Activated T-cell treated with anti-CD3 and anti-CD28 coated beads, Interleukin-2, amount 50 U/mL, for 48 hours (primary cell): ENCODE measurements at places on chromosomes 11 and 22.
A peak's percentile ranks its signal among the peaks of the same experiment; 100 is the strongest.

GRCh38 chr11:13942971-13943381 lies 19.5 kb upstream of the SPON1 start:
- DNase-seq: no peak

DNA sequence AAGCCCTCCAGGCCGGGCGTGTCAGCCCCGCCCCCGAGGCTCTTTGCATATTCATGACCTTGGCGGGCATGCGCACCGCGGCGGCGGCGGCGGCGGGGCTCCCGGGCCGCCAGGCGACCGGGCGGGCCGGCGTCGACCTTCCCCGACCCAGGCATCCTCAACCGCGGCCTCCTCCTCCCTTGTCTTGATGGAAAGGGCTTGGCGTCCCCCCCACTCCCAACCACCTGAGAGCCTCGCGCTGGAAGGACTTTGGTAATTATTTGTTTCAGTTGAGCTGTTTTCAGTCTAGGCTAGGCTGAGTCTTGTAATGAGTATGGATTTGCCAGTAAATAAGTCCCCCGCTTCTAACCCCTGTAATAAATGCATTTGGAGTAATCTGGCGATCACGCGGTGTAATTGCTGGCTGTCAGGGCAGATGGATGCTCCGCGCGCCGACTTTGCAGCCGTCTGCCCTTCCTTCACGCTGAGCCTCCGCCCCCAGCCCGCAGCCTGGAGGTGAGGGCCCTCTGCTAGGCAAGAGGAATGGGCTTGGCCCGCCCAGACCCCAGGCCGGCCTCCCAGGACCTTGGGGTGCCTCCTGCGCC lies 25.2 kb downstream of the FLRT1 start:
- peak; percentile 71 for DNase-seq

DNA sequence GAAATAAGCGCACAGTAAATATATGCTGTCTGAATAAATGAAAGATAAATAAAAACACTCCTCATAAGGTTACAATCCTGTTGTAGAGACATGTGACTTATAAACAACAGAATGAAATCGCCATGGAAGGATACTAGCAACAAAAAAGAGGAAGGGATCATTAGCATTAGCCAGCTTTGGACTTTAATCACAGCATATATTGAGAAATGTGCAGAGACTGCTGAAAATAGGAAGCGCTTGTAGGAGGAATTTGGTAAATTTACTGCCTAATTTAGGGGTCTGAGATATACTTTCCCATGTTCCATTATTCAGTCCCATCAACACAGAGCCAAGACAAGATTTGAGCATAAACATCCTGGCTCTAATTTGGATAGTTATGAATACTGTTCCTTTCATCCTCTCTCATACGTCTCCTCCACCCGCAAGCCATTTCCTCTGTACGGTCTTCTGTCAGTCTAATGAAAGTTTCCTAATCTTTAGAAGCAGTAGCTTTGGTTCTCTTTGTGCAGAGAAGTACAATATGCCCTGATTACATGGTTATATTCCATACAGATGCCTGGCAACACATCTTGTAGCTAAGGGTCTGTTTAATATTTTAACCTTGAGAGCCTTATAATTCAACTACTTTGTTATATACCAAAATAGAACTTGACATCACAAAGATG lies 37.1 kb upstream of the AKIP1 start:
- no peak for DNase-seq

DNA sequence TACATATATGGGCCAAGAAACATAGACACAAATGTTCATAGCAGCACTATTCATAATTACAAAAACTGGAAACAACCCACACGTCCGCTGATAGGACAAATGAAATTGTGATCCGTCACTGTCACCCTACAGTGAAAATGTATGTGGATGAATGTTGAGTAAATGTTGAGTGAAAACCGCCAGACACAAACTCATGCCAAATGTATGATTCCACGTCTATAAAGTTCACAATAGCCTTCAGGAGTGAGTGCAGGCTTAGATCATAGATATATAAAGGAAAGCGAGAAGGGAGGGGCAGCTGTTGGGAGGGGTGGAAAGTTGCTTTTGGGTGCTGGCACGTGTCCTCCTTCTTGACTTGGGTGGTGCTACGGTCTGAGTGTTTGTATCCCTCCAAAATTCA lies 33.6 kb downstream of the DBX1 start:
- DNase-seq: no peak

DNA sequence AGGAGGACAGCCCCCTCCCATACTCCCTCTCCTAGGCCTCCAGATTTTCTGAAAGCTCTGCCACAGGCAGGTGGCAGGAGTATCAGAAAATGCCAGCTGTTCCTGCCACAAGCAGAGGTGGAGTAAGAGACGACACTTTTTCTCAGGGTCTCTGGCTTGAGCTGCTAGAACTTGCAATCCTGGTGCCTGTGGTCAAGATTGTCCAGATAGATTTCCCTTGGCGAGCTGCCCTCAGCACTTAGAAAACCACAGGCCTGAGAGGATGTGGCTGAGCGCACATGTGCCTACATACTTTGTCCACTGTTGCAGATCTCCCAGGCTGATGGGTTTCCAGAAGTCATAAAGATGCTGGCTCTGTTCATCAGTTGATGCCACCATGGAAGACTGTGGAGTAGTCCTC lies 65.7 kb upstream of the NAV2 start:
- no peak for DNase-seq

DNA sequence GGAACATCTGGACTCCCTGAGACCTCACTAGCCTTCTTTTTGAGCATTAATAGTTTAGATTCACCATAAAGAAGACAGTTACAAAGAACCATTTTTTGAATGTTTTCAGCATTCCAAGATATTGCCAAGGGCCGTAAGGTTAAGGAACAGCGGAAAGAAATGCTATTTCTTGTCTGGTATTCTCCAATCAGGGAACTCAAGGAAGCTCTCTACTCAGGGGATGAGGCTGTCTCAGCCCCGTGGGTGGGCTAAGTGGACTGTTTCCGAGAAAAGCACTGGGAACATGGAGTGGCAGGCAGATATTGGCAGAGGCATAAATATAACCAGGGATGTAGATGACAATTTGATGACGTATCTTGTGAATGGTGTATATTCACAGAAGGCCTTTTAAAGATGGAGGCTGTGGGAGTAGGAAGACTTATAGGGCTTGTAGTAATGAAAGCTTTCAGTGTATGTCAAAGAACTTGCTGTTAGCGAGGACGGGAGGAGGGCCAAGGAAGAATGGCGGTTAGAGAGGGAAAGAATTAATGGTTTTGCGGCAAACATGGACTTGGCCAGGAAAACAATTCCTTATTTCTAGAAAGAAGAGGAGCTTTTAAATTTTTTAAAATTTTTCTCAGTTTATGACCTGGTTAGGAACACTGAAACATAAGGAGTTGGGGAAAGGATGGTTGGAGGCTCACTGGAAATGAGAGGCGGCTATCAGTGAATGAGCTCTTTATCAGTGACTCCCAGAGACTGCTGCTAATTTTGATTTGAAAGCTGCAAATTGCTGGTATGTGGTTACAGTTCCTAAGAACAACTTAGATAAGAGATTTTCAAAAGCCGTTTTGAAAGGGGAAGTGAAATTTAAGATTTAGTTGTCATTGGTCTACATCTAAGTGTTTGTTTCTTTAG lies 64.6 kb downstream of the ST3GAL4 start:
- DNase-seq: no peak

DNA sequence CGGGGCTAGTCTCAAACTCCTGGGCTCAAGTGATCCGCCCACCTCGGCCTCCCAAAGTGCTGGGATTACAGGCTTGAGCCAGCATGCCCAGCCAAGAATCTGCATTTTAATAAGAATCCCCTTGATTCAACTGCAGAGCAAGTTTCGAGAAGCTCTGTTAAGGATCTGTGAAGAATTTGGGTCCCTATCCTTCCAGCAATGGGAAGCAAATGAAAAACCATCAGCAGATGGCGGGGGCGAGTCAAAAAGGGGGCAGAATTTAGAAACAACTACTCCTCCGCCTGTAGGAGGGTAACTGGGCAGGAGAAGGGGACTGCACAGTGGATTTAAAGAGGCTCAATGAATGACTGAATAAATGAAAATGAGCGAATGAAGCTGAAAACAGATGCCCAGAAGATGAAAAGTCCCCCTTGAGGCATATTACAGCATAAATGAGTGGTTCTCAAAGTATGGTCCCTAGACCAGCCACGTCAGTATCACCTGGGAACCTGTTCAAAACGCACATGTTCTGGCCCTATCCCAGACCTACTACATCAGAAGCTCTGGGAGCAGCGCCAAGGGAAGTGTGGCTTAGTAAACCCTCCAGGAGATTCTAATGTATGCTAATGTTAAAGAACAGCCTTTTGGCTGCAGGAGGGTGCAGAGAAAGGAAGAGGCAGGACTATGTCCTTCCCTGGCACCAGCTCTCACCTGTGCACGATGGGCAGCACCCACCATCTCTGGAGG lies 15.0 kb downstream of the VWCE start:
- DNase-seq: no peak

GRCh38 chr11:9609841-9610240 lies 36.4 kb downstream of the WEE1 start:
- DNase-seq: no peak

DNA sequence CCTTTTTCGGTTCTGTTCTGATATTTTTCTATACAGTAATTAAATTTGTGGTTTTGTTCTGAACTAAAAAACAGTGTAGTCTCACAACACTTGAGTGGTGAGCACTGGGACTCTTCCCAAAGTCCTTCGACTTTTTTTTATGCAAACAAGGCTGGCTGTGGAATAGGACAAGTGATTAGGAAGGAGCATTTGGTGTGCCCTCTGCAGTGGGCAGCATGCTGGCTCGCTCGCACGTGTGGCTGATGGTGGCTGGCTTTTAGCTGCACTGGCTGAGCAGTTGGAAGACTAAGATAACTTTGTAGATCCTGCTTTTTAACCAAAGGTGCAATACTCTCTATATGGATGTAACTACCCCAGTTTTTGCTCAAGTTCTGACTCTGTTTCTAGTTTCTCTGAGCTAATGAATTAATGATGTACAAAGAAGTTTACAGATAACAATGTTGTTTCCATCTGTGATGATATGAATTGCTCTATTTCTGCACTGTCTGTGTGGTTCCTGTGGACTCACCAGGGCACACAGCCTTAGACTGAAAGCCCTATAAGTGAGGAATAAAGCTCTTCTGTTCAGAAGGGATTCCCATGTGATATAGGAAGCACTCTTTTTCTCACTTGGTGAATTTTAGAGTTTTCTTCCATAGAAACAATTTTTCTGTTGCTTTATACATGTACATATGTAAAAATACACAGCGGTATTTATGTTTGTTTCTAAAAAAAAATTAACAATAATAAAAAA lies 143.1 kb upstream of the RASSF10 start:
- no peak for DNase-seq

DNA sequence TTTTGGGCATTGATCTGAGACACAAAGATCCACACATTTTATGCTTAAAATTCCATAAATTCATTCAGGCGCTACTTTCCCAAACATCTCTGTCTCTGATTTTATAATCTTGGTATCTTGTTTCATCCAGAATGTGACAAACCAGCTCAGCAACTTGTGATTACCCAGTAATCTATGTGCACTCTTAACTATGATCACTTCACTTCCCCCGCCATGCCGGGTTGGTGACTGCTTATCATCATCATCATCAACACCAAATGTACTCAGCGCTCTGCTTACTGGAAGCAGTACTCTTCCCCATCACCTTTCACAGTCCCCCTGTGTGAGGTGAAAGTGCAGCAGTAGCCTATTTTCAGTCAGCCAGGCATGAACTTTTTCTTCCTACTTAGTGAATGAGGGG lies 15.2 kb upstream of the MMP7 start:
- no peak for DNase-seq

DNA sequence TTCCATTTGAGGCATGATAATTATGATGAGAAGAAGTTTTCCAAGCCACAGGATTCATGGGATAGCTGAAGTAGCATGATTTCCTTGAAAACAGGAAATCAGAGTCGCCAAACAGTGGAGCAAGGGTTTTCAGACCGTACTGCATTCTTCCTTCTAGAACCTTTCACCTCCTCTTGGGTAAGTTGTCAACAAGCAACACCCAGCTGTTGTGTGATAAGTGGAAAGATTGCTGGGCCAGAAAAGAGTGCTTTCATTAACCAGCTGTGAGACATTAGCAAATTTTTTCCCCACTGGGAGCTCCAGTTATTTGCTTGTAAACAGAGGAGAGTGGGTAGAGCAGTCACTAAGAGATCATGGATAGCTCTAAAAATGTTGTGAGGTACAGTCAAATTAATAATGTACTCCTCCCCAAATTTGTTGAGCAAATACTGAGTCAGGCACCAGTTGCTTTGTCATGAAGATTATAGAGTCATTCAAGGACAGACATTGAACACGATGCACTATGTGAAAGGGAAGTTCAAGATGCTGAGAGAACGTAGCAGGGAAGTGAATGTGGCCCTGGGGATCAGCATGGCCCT lies 11.7 kb upstream of the MPEG1 start:
- no peak for DNase-seq

GRCh38 chr11:92687724-92688123 lies 281.7 kb upstream of the MTNR1B start:
- no peak for DNase-seq

GRCh38 chr11:96331699-96332116 lies 11.3 kb downstream of the MAML2 start:
- DNase-seq: no peak

GRCh38 chr22:26576026-26576680 lies 13.8 kb downstream of the TPST2 start:
- DNase-seq: no peak

GRCh38 chr11:82752801-82753200 lies 19.1 kb upstream of the FAM181B start:
- DNase-seq: no peak

DNA sequence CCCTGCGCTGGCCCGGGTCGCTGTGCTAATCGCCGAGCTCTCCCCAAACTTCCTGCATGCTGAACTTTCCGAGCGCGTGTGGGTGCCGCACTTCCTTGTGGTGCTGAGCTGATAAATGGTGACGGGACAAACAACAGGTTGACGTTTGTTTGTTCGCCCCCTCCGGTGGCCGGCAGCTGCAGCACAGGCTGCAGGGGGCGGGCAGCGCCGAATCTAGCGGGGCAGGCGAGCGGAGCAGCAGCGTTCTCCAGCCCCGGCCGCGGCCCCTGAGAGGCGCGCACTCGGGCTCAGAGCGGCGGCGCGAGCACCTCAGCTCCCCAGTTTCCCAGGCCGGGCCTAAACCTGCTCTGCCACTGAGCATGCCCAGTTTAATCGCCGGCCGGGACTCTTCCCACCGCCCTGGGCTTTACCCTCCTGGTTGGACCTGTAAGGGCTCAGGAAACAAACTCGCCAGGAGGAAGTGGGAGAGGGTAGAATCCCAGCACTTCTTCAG lies at the start of gene PDGFD:
PDGFD (minus strand) TSS at position 120 of the 493 bp plus-strand sequence.
- peak; percentile 34 for DNase-seq

DNA sequence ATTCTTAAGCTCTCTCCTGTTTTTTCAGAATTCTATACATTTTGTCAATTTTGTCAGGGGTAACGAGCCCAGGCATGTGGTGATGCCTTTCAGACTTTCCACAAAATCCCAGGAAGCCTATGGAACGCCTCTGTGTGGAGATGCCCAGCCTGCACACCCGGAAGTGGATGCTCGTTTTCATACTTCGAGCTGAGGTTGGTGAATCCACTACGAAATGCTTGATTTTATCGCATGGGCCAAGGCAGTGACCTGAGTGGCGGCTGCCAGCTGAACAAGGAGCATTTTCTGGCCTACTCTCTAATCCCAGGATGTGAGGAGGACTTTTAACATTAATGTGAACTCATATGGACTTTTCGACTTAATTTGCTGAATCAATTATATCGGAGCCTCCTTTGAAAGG lies 426.7 kb upstream of the B3GAT1 start:
- no peak for DNase-seq
